Left renal cortex interstitium (tissue), 4 donors: ENCODE measurements at places on chromosomes 4 and X. TPM values are rescaled to one million over a fixed set of nuclear protein-coding genes. Genes with fewer than 3 reads are reported as not detected.

GRCh38 chr4:165425629-165426028 lies 46.8 kb downstream of the CPE start:
- no peak for DNase-seq

DNA sequence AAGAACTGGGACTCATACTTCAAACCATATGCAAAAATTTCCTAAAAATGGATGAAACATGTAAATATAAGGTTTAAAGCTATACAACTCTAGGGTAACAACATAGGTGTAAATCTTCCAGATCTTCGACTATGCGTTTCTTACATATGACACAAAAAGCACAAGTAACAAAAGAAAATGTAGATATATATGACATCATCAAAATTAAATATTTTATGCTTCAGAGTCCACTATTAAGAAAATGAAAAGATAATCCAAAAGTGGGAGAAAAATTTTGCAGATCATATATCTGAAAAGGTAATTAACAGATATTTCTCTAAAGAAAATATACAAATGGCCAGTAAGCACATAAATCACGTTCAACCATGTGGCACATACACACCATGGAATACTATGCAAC lies 164.2 kb upstream of the ACTRT1 start:
- DNase-seq, result no peak

- DNase-seq, result no peak
Observed at GRCh38 chr4:76783836-76784235, 114.1 kb downstream of the SOWAHB start.

- DNase-seq, result no peak
Observed at GRCh38 chrX:18666614-18667013, 5.3 kb downstream of the RS1 start.

The JCHAIN gene
- 0.97 TPM for polyA plus RNA-seq

GRCh38 chr4:169233691-169234090 lies 37.1 kb downstream of the SH3RF1 start:
- DNase-seq, result no peak
